Cerebellar nuclear complex (tissue), 1 donor: ENCODE measurements at places on chromosomes 11 and 22.

GRCh38 chr11:15053191-15053685, 20.2 kb upstream of the CALCB start:
- DNase-seq = no peak

DNA sequence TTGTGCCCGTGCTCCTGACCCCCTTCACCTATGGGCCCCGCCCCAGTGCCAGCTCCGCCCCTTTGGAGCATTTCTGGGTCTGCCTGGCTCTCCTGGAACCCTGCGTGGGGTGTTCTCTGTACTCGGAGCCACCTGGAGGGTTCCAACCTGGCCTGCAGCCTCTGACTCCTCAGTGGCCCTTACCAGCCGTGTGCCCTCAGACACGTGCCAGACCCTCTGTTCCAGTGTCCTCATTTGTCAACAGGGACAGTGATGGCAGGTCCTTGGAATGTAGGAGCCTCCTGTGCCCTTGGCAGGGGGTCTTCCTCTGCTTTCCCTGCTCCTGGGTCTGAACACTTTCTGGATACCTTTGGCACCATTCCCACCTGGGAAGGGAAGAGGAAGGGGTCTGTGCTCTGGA, 96.4 kb downstream of the CACNA1I start:
- DNase-seq = no peak

DNA sequence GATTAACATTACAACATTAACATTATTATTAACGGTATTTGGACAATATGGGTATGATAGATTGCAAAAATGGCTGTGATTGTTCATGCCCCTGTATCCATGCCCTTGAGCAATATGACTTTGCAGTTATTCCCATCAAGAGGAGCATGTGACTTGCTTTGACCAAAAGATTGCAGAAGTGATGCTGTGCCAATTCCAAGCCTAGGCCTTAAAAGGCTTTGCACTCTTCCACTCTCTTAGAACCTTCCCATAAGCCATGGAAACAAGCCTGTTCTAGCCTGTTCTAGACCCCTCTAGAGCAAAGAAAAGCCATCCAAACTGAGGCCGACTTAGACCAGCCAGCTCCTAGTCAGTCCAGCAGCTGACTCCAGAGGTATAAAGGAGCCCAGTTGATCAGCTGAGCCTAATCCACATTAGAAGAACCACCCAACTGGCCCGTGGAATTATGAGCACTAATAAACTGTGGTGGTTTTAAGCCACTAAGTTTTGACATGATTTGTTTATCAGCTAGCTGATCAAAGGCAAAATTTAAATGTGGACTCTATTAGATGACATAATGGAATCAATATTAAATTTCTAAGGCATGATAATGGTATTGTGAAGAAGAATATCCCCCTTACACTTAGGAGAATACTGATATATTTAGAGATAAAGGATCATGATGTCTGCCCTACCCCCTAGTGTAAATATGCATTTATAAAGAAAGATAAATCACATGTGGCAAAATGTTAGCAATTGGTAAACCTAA, 28.6 kb downstream of the RAB30 start:
- no peak for DNase-seq

- no peak for DNase-seq
Observed at GRCh38 chr11:108483163-108483562, 15.0 kb downstream of the POGLUT3 start.

DNA sequence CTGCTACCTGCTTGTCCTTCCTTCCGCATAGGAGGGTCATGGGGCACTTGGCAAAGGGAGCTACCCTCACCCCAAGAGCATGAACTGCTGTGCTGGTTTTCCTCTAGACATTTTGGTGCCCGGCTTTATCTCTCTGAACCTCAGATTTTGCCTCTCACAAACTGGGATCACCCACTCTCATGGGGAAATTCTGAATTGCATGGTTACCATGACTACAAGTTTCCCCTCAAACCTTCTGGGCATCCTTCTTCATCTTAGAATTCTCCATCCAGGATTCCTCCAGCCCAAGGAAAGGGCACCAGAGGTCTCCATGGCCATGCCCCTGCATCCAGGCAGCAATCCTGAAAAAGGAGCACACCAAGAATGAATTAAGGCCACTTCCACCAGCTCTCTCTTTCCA, 180.1 kb upstream of the NECTIN1 start:
- DNase-seq = no peak

GRCh38 chr22:39453765-39454378, 2.9 kb upstream of the MGAT3 start:
- no peak for DNase-seq

DNA sequence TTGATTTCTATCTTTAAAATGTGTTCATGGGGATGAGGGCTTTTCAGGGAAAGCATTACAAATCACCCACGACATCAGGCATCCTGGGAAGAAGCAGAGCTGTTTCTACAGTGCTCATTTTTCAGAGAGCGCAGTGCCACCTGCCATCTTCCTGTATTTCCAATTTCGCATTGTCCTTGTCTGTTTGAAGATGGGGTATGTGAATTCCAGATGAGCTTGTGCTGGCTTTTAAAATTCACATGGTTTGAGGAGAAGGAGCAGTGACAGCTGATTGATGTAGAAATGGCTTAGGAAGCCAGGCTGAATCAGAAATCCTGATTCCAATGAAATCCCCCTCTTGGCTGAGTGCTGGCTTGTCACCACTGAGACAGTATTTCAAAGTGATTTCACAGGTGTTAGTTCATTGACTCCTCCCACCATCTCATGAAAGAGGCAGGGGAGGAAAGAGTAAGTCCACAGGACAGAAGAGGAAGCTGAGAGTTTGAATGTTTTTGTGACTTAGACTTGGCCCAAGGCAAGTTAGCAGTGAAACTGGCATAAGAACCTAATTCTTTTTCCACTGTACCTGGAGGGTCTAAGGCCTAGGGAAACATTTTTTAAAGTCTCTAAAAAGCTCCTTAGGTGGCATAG, 344.6 kb upstream of the C11orf87 start:
- no peak for DNase-seq

GRCh38 chr11:75429902-75430713, 2.9 kb downstream of the KLHL35 start:
- DNase-seq = no peak

DNA sequence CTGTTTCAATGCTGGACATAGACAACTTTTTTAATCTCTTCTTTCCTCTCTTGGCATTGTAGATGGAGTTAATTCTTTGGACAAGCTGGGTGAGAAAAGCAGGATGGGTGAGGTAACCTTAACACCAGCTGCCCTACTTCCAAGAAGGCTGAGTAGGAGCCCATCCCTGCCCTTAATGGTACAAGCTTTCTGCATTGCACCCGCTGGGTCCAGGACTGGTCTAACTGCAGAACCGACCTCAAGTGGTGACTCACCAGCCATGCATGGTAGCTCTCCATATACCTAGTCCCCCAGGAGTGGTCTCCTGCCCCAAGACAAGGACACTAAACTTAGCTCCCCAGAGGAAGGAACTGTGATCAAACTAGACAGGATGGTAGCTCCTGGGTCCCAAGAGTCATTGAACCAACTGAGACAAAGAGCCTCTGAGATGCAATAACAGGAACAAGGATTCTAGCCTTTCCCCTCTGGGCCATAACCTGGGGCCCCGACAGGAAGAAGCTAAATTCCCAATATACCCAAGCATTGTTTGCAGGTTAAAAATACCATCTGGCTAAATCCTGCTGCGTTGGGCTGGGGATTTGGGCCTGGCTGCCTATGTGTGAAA, 32.1 kb downstream of the RPL27A start:
- no peak for DNase-seq

GRCh38 chr11:133508468-133508867, 23.8 kb downstream of the OPCML start:
- DNase-seq = no peak

DNA sequence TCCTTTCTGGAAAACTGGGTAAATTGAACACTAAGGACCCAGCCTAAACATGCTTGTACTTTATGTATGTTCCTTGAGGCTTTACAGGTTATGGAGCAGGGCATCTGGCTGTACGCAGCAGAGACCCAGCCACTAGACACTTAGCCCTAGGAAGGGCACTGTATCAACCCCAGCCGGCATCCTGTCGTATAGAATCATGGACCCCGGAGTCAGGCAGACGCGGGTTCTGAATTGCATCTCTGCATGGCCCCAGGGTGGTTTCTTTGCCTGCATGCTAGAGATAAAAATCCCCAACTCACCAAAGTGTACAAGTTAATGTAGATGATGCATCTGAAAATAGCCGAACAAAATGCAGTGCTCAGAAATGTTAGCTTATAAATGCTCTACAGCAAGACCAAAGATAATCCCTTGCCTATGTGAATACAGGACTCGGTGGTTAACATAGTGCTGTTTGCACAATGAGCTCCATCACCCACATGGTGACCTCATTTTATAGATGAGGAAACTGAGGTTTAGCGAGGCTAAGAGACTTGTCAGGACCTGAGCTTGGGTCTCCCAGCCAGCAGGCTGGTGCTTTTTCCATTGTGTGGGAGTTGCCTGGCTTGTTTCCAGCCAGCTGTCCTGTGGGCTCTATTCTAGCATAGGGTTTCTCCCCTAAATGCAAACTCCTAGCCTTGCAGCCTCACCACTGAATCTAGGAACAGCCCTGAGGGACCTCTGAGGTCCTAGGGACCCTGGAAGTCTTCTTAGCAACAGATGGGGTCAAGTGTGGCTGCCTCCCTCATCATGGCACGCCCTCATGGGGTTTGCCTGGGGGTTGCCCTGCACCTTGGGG, 7.3 kb downstream of the CD6 start:
- no peak for DNase-seq

- DNase-seq = no peak
Observed at GRCh38 chr11:67409261-67409666, 5.4 kb downstream of the TBC1D10C start.

DNA sequence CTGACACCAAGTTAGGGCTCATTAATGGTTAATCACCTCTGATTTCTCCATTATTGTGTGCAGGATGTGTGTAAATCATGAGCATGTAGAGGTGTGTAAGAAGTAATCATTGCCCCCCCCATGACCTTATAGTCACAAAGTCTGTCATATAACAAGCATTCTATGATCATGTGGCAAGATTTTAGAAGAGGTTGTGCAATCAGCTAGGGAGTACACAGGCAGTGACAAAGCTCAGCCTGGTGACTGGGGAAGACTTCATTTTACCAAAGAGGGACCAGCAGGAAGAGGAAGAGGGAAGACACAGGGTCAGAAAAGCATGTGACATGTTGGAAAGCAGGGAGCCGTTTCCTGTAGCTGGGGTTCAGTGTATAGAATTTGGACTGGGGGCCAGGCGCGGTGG, 176.5 kb upstream of the LARGE1 start:
- DNase-seq = no peak

DNA sequence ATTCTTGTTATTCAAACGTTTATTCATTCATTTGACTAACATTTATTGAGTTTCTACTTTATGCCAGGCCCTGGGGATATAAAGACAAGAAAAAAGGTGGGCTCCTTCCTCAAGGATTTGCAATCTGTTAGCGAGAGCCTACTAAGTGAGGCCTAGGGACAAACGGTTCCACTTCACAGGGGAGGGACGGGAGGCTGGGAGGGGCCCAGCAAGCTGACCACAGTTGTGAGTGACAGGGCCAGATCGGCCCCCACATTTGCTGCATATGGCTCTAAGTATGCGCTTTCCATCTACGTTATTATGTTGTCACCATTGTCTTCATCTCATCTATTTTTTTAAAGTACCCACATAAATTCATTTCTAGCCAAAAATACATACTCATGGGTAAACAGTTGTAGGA, 271.1 kb downstream of the BUD13 start:
- DNase-seq = no peak

GRCh38 chr22:47047321-47048122, 285.1 kb downstream of the TBC1D22A start:
- DNase-seq = no peak

GRCh38 chr11:66111158-66111557, 41.1 kb downstream of the PACS1 start:
- no peak for DNase-seq

DNA sequence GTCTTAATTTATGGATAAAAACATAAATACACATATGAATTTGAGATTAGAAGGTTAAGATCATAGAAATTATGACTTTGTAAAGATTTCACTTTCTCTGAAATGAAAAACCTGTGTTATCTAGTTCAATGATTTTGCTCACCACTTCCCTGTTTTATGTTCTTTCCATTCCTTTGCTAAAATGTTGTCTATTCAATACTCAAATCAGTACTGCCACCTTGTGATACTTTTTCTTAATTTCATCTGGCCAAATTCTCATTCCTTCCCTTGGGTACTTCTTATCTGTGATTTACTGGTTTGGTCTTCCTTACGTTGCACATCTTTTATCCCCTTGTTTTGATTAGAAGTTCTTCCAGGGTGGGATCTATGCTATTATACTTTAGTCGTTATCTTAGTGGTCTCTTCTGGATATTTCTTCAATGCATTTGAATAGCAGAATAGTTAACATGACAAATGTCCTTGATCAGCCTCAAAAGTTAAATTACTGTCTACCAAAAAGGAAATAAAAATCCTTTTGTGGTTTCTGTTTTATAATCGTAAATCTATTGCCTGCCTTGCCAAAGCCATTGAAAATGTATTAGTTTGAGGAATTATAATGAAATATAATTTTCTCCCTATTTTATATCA, 197.0 kb downstream of the PGR start:
- no peak for DNase-seq

- no peak for DNase-seq
Observed at GRCh38 chr11:35152575-35152974, 13.6 kb downstream of the CD44 start.

- DNase-seq = no peak
Observed at GRCh38 chr22:47575291-47575690, 812.8 kb downstream of the TBC1D22A start.

GRCh38 chr11:33333816-33334215, 76.6 kb downstream of the HIPK3 start:
- no peak for DNase-seq

DNA sequence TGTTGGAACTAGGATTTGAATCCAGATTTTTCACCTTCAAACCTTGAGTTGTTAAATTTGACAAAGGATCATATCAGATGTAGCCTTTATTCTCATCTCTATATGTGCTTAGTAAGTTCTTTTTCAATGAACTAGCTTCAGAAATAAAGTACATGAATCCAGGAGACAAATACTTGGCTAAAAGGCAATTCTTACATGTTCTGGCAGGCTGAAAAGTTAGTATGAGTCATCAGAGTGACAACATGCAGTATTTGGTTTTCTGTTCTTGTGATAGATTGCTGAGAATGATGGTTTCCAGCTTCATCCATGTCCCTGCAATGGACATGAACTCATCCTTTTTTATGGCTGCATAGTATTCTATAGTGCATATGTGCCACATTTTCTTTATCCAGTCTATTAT, 40.4 kb downstream of the BBOX1 start:
- no peak for DNase-seq

DNA sequence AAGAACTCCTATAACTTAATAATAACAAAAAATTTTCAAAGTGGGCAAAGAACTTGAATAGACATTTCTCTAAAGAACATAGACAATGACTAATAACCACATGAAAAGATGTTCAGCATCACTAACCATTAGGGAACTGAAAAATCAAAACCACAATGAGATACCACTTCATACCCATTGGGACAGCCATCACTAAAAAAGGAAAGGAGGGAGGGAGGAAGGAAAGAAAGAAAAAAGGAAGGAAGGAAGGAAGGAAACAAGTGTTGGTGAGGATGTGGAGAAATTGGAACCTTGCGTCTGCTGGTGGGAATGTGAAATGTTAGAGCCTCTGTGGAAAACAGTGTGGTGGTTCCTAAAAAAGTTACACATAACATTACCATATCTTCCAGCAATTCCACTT, 55.8 kb downstream of the MS4A13 start:
- DNase-seq = no peak
